Lower leg skin (tissue), 4 donors: ENCODE measurements at places on chromosomes 12 and 14. TPM values are rescaled to one million over a fixed set of nuclear protein-coding genes. Genes with fewer than 3 reads are reported as not detected.

Gene CLEC14A
- total RNA-seq: 25.8 TPM

DNA sequence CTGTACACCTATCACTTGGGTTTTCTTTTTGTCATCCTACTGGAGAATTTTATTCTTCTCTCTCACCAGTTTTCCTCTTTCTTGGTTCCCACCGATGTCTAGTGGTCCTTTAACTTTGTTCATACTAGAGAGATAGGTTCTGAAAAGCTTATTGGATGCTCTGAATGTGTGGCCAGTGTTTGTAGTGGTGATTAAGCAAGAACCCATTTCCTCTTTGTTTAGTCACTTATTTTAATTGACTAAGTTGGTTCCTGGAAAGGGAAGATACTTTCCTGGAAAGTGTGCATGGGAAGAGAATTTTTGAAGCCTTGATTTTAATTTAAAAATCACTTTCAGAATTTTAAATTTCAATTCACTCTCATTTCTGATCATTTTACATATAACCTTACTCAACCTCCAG is 127.2 kb downstream of the OTOGL start:
- DNase-seq: no peak

Gene SLC8A3
- 0.34 TPM for total RNA-seq

Gene PLEK2
- total RNA-seq: 30.7 TPM

GRCh38 chr12:85277191-85277590 is 2.8 kb upstream of the ALX1 start:
- DNase-seq: no peak

DNA sequence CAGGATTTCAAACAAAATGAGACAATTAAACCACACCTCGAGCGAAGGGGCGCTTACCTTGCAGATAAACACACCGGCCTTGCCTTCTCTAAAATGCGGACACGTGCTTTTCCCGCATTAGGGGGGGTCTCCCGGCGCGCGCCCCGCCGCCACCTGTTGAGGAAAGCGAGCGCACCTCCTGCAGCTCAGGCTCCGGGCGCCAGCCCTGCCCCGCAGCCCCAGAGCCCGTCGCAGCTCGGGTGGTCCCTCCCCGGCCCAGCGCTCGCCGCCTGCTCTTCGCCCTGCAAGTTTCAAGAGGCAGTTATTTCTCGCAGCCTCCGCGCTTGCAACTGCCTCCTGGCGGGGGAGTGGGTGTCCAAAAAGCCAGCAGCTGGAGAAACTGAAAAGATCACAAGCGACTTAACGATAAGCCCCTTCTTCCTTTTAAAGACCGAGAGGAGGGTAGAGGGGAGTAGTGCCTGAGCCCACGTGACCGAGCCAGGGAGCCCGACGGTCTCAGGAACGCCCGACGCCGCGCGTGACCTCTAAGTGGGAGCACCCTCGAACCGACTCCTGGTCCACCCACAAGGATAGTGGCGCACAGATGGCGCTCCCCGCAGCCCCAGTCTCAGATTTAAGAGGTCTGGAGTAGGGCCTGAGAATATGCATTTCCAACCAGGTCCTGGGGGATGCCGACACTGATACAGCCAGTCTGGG is at the start of gene ESR2:
TSS of gene ESR2 (minus strand) at position 396 of the 696 bp plus-strand sequence. CDS start 11,386 bp downstream, outside the sequence.
- no peak for DNase-seq

Gene OR4K13
- not detected for total RNA-seq

Gene DHH
- total RNA-seq: 0.45 TPM

DNA sequence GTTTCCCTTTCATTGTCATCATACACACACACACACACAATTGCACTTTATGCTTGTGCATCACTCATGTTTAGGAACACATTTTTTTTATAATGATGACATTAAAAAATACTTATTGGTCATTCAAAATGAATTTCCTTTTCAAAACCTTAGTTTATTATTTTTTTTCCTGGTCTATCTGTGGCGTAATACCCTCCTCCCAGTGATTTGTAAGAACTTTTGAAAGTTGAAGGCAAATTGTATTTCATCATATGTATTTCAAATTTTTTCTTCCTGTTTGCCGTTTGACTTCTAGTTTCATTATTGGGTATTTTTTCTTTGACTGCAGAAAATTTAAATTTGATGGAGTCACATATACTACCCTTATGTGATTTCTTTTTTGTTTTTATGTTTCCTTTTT is 2.5 kb upstream of the LRRK2 start:
- no peak for DNase-seq

DNA sequence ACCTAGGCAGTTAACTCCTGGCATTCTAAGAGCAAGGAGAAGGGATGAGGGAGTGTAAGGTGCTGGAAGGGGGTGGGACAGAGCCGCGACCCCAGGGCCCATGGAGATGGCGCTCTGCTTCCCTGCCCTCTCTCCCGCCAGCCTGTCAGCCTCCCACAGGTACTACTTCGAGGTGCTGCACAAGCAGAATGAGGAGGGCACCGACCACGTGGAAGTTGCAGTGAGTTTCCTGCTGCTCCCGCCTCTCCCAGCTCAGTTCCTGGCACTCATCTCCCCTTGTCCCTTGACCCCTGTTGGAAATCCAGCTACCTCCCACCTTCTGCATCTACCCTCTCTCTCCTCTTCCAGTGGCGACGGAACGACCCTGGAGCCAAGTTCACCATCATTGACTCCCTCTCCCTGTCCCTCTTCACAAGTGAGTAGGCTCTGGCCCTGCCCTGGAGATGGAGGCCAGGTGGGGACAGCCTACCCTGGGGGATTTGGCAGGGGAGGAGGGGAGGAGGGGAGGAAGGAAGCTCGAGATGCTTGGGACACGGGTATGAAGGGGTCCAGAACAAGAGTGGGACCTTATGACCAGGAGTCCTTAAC is 88.2 kb downstream of the B4GALNT3 start:
- DNase-seq: no peak

Gene PLEKHD1
- total RNA-seq: 2.4 TPM

GRCh38 chr12:26608273-26608672 is 224.7 kb downstream of the ITPR2 start:
- no peak for DNase-seq
